ENCODE measurements at places on chromosomes 13 and 19.
A peak's percentile ranks its signal among the peaks of the same experiment; 100 is the strongest.

GRCh38 chr19:40599902-40600569 is 1.1 kb upstream of the LTBP4 start:
- no peak for DNase-seq

GRCh38 chr13:64849196-64849595 is 2380.9 kb downstream of the PCDH9 start:
- DNase-seq = no peak

GRCh38 chr19:39871886-39872866 is 26.0 kb upstream of the FBL start:
- DNase-seq = no peak

GRCh38 chr13:38223089-38223488 is 126.6 kb upstream of the UFM1 start:
- no peak for DNase-seq

GRCh38 chr13:39887387-39887786 is 231.9 kb downstream of the COG6 start:
- no peak for DNase-seq

- no peak for DNase-seq
Measured at GRCh38 chr13:21235174-21235573, 58.7 kb downstream of the MRPL57 start.

- peak; percentile 9 for DNase-seq
Measured at GRCh38 chr13:33543631-33544265, 258.2 kb upstream of the STARD13 start.

GRCh38 chr19:17718550-17718946 is 732 bp upstream of the MAP1S start:
- DNase-seq = no peak

DNA sequence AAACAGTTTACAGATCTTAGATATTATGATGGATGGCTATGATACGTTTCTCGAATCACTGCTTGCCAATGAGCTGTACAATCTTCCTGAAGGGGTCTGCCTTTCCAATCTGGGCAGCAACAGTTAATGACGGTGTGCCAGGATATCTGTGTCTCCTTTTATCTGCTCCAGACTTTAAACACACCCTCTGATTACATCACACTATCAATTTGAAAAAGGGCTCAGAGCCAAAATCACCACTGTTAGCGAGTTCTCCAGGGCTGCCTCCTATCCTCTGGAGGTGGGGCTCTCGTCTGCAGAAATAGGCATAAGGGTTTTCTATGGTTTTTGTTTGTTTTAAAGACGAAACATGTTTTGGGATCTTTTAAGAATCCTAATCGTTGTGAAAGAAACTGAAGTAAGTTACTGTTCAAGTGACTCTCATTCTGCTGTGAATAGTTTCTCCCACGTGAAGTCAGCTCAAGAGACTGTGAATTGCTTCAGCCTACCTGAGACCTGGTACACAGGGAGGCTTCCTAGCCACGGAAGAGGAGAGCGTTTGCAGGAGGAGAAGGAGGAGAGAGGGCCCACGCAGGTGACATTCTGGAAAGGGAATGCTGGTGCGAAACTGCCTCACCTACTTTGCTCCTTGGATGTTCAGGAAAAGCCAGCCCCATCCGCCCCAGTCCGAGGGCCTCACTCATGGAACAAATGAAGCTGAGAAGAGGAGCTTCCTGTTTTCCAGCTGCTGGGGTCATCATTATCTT is 15.2 kb upstream of the GJA3 start:
- DNase-seq = no peak

DNA sequence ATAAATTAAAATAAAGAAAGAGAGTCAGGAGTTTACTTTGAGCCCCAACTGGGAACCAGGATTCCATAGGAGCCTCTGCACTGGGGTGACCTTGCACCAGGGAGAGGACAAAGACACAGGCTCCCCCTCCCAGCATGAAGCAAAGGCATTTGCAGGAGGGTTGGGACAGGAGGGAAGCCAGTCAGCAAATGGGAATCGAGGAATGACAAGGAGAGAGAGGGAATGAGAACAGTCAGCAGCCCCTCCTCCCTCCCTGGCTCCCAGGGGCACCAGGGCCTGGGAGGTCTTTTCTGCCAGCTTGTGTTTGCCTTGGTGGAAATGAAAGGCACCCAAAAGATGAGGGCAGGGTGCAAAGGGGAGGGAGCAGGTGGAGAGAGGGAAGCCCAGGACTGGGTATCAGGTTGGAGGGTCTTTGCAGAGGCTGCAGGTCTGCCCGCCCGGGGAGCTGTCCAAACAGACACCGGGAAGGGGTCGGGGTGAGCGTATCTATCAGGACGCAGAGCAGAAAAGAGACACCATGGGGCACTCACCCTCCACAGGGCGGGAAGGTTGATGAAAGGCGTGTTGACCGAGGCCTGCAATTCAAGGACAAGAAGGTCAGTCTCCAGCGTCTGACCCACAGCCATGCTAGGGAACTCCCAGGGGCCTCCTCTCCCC is 3.8 kb downstream of the SBSN start:
- DNase-seq = no peak

DNA sequence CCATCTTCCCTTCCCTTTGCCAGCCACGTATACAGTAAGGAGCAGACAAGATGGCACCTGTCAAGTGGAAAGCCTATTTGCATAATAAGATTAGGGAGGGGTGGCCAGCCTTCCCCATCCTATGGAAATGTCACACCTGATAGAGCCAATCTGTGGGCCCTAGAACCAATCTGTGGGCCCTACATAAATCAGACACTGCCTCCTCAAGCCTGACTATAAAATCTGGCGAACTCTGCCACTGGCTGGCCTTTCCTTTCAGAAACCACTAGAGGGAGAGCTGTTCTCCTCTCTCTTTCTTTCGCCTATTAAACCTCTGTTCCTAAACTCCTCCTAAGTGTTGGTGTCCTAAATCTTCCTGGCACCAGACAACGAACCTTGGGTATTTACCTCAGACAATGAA is 231.5 kb upstream of the KLHL1 start:
- DNase-seq = no peak

DNA sequence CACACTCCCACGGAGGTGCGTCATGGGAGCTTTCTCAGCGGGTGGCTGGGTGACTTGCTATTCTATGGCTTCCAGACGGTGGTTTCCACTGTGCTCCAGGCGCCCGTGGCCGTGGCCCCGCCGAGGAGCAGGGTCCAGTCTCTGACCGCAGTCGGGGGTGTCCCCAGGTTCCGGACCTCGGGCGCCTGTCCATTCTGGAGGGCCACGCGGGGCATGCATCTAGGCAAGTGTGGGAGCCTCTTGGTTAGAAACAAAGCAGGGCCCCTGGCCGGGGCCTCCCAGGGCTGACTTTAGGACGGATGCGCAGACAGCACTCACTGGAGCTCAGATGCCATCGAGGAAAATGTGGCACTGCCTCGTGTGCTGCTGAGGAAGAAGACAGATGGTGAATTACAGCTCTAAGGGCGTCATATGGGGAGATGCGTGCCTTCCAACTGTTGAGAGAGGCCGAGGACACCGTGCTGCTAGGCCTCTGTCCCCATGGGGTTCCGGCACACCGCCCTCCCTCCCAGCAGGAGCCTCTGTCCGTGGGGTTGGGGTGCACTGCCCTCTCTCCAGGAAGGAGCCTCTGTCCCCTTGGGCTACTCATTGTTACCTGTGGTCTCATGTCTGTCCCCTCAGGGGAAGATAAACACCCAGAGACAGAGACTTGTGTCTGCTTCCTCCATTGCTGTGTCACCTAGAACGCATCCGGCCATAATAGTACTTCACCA is 38.1 kb downstream of the TMEM255B start:
- no peak for DNase-seq

DNA sequence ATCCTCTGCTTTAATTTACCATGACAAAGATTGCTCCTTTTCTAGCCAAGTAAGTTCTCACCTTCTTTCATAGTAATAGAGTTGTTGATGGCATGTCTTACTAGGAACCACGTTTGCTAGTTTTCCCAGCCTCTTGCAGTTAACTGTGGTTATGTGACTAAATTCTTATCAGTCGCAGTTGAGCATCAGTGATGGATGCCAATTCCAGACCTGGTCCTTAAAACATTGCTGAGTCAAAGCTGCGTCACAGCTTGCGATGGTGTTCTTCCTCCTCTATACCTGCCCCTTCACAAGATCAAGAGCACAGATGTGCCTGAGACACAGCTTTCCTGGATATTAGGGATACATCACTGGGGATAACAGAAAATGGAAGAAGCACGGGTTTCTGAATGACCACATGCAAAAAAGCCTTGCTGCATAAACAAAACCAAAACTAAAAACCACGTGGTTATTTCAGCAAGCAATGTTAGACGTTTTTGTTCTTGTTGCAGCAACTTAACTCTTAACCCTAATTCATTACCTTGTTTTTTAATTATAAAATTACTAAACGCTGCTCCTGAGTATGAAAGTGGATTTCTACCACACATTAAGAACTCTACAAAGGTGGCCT is 97.6 kb upstream of the DACH1 start:
- DNase-seq = no peak

- DNase-seq = peak; percentile 23
Measured at GRCh38 chr19:51568456-51568855, 2.6 kb upstream of the ZNF175 start.

DNA sequence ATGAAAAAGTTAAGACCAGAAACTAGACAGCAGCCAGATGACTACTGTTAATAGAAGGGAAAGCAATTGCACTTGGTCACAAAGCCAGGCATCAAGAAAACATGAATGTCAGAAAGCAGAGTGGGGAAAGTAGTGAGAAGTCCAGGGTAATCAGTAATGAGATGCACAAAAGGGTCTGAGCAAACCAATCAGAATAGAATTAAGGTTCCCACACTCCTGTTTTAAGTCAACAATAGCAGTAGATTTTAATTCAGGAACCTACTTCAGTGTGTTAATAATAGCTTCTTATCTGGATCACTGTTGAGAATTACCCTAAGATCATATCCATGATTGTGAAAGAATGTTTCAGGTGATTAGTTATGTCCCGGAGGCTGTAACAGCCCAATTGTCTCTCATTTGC is 72.6 kb upstream of the KLF5 start:
- DNase-seq = no peak

DNA sequence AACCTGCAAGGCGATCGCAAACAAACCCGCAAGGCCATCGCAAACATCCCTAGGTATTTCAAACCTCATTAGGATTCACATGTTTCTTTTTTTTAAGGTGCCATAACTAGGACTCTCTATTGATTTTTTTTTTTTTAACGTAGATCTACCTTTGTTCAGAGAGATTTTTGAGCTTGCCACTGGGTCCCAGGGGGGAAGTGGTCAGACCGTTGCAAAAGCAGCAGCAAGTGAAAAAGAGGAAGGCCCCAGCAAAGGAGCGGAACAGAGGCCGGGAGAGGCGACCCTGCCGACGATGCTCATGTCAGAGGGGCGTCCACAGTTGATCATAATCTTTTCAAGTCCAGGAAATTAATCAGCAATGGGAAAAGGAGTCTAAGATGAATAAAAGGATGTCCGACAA is 32.7 kb upstream of the FLT1 start:
- no peak for DNase-seq

- no peak for DNase-seq
Measured at GRCh38 chr13:48978942-48979601, 3.4 kb downstream of the FNDC3A start.

DNA sequence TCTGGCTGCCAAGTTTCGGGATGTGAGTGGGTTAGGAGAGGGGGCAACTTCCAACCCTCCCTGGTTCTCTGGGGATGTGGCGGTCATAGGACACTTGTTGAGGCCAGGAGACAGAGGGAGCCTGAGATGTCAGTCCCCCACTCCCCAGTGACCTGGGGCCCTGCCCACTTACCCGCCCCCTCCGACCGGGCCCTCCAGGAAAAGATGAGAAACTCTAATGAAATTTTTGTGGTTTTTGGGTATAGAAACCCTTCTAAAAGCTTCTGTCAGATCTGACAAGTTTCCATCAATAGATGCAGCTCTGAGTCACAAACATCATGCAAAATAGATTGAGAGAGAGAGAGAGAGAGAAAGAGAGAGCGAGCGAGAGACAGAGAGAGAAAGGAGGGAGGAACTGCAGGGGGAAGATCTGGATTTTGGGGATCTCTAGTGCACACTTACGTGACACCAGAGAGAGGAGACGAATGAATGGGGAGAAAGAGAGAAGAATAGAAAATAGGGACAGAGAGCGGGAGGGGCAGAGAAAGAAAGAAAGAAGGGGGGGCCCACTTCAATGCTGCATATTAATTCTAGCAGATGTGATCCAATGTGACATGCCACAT is 94.0 kb downstream of the PTPRS start:
- no peak for DNase-seq

- DNase-seq = no peak
Measured at GRCh38 chr13:70249332-70250064, 141.2 kb upstream of the KLHL1 start.

- DNase-seq = no peak
Measured at GRCh38 chr13:114077099-114077932, 55.1 kb downstream of the RASA3 start.

DNA sequence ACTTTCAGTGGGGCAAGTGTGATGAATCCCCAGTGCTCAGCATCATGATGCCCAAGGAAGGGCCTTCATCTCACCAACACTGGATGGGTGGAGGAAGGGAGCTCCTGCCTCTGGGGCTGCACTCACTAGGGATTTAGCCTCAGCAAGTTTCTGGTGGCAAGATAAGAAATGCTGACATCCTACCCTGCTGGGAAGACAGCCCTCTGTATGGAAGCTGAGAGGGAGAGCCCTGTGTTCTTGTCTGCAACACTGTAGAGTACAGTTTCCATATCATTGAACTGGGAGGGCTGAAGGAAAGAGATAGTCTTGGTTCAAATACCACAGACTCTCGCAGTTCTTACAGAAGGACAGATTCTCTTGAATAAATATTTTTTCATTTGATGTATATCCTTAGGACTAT is 7.3 kb upstream of the ZNF460 start:
- no peak for DNase-seq

DNA sequence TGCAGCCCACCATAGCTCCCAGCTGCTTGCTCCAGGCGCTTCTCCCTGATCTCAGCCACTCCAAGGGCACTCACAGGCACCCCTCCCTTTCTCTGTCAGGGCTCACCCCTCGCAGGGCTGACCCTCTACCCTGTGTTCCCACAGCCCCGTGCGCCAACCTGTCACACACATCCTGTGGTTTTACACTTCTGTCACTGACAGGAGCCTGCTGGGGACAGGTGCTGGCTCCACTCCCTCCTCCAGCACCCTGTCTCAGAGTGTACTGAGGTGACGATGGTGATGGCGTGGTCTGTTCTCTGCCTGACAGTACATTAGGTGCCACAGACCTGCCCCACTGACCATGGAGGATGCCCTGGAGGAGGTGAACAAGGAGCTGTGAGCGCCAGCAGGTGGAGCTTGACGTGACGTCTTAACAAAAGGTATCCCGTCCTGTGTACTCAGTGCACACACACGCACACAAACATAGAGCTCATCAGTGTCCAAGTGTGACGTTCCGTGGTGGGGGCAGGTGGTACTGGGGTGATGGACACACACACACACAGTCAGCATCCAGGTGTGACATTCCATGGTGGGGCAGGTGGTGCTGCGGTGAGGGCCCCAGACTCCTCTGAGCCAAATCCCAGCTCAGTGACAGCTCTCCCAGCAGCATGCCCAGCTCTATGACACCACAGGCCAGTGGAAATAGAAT is 20.9 kb downstream of the C19orf44 start:
- no peak for DNase-seq
